Psoas muscle (tissue), 8 donors: ENCODE measurements at places on chromosomes 11 and 22.
A peak's percentile ranks its signal among the peaks of the same experiment; 100 is the strongest.

DNA sequence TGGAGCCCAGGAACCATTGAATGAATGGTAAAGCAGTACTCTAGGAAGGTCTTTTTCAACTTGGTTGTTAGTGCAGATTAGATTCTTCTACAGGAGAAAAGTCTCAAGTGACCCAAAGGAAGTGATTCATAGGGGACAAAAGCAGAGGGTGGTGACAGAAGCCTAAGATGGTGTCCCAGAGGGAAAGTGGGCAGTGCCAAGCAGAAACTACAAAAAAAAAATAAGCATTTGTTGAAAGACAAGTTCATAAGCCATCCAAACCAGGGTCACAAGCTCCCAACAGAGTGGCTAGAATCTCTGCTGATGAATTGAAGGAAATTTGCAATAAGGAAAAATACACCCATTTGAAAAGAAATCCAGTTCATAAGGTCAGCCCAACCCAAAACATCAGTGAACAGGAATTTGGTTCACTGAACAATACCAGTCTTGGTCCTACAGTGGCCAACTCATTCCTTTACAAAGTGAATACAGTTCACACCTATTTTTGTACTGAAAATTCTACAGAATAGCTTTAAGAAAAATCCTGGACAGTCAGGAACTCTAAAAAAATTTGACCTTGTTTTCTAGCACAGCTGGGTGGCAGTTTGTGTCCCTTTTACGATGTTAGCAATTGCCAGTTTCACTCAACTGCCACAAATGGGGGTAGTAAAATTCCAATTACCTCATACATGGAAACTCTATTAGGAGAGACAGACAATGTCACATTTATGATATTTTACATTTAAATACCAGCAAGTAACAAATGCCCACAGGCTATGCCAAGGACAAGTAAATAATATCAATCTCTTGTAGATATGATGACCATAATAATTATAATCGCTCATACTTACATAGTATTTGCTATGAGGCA lies 21.6 kb upstream of the NUP160 start:
- DNase-seq: no peak
- no peaks in the 10 kb centered on the region for H3K36me3 ChIP-seq
- no peaks in the 10 kb centered on the region for H3K27me3 ChIP-seq

- no peaks in the 10 kb centered on the region for H3K27me3 ChIP-seq
- no peak overlapping the region for H3K27ac ChIP-seq
- H3K4me3 ChIP-seq: no peak overlapping the region
- H3K4me1 ChIP-seq: peaks cover 9% of the 10 kb centered on the region
Observed at GRCh38 chr11:46291441-46292150, 14.1 kb downstream of the CREB3L1 start.

- H3K4me3 ChIP-seq: no peak overlapping the region
- DNase-seq: no peak
- H3K27me3 ChIP-seq: no peaks in the 10 kb centered on the region
- no peaks in the 10 kb centered on the region for H3K4me1 ChIP-seq
- H3K36me3 ChIP-seq: no peaks in the 10 kb centered on the region
- no peak overlapping the region for H3K27ac ChIP-seq
Observed at GRCh38 chr22:47370448-47371262, 608.2 kb downstream of the TBC1D22A start.

GRCh38 chr11:804599-804964 lies 449 bp downstream of the PIDD1 start:
- peaks cover 36% of the 10 kb centered on the region for H3K36me3 ChIP-seq
- no peaks in the 10 kb centered on the region for H3K27me3 ChIP-seq
- peak overlapping the region; percentile 81 for H3K27ac ChIP-seq
- H3K4me1 ChIP-seq: peaks cover 24% of the 10 kb centered on the region

DNA sequence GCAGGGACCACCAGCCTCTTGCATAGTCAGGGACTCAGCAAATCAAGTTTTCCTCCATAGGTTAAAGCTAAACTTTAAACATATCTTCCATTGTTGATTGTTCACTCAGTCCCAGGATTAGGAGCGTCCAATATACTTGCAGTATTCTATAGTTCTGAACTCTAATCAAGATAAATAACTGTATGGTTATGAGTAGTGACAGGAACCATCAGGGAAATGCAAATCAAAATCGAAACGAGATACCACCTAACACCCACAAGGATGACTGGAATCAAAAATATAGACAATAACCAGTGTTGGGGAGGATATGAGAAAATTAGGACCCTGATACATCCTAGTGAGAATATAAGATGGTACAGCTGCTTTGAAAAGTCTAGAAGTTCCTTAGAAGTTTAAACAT lies 190.0 kb downstream of the ETS1 start:
- no peak for DNase-seq
- peaks cover 22% of the 10 kb centered on the region for H3K4me1 ChIP-seq
- no peaks in the 10 kb centered on the region for H3K36me3 ChIP-seq
- no peak overlapping the region for H3K27ac ChIP-seq
- no peaks in the 10 kb centered on the region for H3K27me3 ChIP-seq

DNA sequence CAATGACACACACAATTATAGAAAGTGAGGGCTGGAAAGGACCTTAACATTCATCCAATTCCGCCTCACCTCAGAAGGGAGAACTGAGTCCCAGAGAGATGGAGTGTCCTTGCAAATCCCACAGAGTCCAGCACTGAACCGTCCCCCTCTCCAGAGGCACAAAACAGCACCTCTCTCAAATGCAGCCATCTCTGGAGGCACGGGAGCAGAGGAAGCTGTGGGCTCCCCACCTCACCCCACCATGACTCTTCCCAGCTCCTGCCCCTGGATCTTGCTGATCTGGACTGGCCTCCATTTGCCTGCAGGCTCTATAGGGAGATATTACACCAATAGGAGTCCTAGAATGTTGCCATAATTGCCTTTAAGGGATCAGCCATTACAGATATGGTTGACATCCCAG lies 1.4 kb upstream of the DRD2 start:
- H3K36me3 ChIP-seq: no peaks in the 10 kb centered on the region
- no peak for DNase-seq
- H3K4me3 ChIP-seq: no peak overlapping the region
- no peak overlapping the region for H3K27ac ChIP-seq
- H3K4me1 ChIP-seq: no peaks in the 10 kb centered on the region

DNA sequence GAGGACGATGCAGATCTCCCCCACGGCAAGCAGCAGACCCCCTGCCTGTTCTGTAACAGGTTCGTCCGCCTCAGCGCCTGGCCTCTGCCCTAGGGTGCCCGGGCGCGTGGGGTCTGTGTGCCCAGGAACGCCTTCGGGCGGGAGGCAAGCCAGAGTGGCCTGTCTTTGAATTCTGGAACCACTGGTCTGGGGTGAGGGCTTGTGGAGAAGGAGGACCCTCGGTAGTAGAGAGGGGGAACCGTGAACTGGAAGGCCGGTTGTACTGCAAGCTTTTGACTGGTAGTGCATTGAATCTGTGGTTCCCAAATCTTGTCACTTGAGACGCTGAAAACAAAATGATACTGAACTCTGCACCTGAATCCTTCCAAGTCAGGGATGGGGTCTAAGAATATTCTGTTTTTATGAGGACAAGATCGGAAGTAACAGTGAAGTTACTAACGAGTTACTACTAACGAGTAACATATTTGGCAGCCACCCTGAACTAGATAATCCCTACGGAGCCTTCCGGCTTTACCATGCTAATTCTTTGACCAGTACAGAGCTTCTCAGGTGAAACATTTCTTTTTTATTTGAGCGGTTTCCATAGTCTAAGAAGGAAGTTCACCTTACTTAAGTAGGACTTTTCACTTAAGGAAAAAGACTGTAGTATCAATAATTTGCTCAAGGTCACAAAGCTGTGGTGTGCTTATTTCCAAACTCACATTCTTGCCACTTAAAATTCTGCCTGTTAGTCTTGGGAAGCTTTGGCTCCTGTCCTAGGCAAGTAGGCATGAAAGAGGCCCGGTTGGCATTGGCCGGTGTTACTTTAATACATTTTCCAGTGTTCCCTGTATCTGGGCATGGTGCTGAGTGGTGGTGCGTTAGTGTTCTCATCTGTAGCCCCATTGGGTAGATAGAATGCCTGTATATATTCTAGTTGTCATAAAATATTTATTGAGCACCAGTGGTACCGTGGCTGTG lies 860 bp downstream of the PRMT3 start:
- peak overlapping the region; percentile 77 for H3K4me3 ChIP-seq
- H3K27me3 ChIP-seq: no peaks in the 10 kb centered on the region
- no peak for DNase-seq
- H3K27ac ChIP-seq: peak overlapping the region; percentile 90
- H3K36me3 ChIP-seq: peaks cover 6% of the 10 kb centered on the region

DNA sequence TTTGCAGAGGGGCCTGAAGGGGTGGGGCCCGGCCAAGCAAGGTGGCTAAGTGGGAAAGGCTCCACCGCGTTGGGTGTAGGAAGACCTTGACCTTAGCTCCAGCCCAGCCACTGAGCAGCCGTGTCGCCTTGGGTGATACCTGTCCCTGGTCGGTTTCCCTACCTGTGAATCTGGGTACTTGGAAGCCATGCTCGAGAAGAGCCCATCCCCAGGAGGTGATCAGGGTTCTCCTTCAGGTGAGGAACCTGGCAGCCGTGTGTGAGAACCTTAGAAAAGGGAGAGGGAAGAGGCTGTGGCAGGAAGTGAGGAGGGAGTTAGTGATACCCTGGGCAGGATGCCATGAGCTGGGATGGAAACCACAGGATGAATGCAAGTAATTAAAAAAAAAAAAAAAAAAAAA lies 21.6 kb downstream of the PPARA start:
- no peak overlapping the region for H3K4me3 ChIP-seq
- H3K36me3 ChIP-seq: no peaks in the 10 kb centered on the region
- DNase-seq: no peak
- H3K27me3 ChIP-seq: no peaks in the 10 kb centered on the region

DNA sequence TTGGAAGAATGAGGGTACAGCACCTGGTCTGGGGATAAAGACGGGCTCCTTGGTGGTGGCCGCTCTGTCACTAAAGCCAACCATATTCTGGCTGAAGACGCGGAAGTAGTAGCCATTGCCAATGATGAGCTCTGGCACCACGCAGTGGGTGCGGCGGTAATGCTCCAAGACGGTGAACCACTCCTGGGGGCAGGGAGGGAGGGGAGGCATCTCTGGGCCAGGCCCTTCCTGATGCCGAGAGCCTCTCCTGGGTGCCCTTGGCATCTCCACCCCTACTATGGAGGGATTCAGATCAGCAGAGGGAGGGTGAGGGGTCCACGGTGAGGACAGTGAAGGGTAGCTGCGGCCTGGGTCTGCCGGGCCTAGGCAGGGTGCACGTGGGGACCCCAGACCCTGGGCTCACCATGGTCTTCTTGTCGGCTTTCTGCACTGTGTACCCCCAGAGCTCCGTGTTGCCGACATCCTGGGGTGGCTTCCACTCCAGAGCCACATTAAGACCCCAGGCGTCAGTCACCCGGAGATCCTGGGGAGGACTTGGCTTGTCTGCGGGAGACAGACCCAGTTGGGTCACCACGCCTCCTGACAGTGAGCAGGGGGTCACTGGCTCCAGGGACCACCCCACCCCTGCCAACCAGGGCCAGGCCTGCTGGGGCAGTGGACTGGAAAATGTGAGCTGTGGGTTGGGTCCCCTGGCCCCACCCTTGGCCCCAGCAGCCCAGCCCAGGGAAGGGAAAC lies 19.5 kb downstream of the MYBPC3 start:
- H3K27ac ChIP-seq: no peak overlapping the region
- no peak overlapping the region for H3K4me3 ChIP-seq
- no peak for DNase-seq

- no peak overlapping the region for H3K27ac ChIP-seq
- peak; percentile 45 for DNase-seq
- H3K4me3 ChIP-seq: no peak overlapping the region
- H3K36me3 ChIP-seq: no peaks in the 10 kb centered on the region
- no peaks in the 10 kb centered on the region for H3K27me3 ChIP-seq
Observed at GRCh38 chr11:2775626-2776350, 76.0 kb upstream of the KCNQ1OT1 start.

DNA sequence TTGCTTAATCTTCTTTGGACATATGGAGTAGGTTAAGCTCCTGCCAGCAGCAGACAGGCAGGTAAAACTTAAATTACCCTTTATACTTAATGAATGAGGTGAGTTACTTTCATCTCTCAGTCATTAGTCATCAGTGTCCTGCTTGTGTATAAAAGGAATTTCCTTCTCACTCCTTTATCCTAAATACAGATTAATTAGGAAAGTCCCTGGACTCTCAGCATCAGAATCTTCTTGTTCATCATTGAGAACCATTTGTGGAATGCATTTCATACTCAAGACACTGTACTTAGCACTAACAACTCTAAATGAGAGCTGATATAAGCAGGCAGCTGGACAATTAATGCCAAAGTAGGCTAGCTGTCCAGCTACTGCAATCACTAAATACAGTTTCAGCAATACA lies 630.4 kb downstream of the METTL15 start:
- no peak overlapping the region for H3K27ac ChIP-seq
- no peaks in the 10 kb centered on the region for H3K36me3 ChIP-seq
- H3K4me3 ChIP-seq: no peak overlapping the region
- H3K27me3 ChIP-seq: no peaks in the 10 kb centered on the region
- H3K4me1 ChIP-seq: no peaks in the 10 kb centered on the region

DNA sequence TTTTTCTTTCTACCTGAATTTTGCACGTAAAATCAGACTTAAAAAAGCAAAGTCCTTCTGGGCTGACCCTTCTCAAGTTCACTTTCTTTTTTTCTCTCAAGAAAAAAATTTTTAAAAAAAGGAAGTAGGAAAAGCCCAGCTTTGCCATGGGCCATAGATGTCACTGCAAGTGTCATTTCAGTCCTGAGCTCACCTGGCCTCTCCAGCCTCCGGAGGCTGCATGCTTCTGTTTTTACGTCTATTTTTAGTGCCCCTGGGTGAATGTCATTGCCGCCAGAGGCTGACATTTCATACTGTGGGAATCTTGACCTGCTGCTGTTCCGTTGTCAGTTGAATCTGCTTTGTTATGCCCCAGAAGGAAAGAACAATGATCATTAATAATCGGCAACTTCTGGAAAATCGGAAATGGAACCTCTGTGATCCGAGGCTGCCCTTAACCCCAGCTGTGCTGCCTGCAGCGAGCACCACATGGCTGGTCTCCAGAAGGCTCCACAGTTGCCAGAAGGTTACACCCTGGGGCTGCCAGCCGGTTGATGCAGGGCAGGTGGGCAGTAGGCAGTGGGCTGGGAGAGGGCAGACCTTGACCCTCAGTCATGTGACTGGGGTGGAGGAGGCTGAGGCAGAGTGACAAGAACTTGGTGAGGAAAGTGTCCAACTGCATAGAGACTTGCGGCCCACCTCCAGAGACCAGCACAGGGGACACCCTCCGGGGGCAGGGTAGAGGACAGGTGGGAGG lies 16.7 kb upstream of the MYEOV start:
- DNase-seq: no peak
- no peaks in the 10 kb centered on the region for H3K27me3 ChIP-seq
- H3K27ac ChIP-seq: no peak overlapping the region
- no peaks in the 10 kb centered on the region for H3K36me3 ChIP-seq
- H3K4me1 ChIP-seq: no peaks in the 10 kb centered on the region

DNA sequence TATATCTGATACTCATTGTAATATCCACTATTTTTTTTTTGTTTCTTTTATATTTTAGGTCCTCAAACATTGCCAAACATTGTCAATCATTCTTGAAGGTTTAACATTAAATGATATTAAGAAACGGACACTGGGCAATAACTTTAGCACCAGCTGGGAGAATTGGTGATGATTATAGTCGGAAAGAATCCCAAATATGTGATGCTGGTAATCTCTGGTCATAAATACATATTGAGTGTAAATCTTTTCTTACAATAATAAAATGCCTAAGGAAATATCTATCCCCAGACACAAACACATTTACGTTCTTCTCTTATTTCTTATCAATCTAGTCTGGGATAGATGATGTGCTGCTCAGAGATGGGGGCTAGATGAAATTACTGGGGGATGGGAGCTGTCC lies 25.2 kb downstream of the OR51E2 start:
- no peak overlapping the region for H3K4me3 ChIP-seq
- no peak for DNase-seq
- H3K27ac ChIP-seq: no peak overlapping the region
- H3K27me3 ChIP-seq: no peaks in the 10 kb centered on the region
- H3K4me1 ChIP-seq: no peaks in the 10 kb centered on the region

GRCh38 chr11:35166369-35167360 lies 27.7 kb downstream of the CD44 start:
- no peaks in the 10 kb centered on the region for H3K36me3 ChIP-seq
- no peaks in the 10 kb centered on the region for H3K27me3 ChIP-seq
- no peak overlapping the region for H3K4me3 ChIP-seq
- peak overlapping the region; percentile 50 for H3K27ac ChIP-seq
- no peak for DNase-seq
